Panc1 (cell line): ENCODE measurements at places on chromosomes 4 and X. TPM values are rescaled to one million over a fixed set of nuclear protein-coding genes. Genes with fewer than 3 reads are reported as not detected.

GRCh38 chrX:106951230-106951629 lies 31.0 kb downstream of the CLDN2 start:
- peaks cover 3% of the 10 kb centered on the region for H3K4me1 ChIP-seq
- H3K27ac ChIP-seq: no peak overlapping the region
- no peaks in the 10 kb centered on the region for H3K36me3 ChIP-seq
- no peak overlapping the region for H3K4me3 ChIP-seq
- H3K27me3 ChIP-seq: no peaks in the 10 kb centered on the region
- DNase-seq: no peak

DNA sequence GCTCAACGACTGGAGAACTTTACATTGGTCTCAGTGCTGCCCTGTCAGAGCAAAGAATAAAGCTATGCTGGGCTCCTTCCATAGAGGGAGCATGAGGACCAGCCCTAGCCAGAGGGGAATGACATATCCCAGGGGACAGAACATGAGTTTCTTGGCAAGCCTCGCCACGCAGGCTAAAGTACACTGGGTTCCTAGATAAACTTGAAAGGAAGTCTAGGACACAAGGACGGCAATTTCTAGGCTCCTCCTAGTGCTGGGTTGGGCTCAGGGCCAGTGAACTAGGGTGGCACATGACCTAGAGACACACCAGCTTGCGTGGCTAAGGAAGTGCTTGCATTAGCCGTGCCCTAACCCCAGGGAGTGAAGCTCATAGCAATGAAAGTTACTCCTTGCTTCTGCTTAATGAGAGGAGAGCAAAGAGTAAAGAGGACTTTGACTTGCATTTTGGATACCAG lies 141.0 kb downstream of the MAB21L2 start:
- no peaks in the 10 kb centered on the region for H3K4me1 ChIP-seq
- H3K27ac ChIP-seq: no peak overlapping the region
- H3K4me3 ChIP-seq: no peak overlapping the region
- H3K36me3 ChIP-seq: no peaks in the 10 kb centered on the region
- DNase-seq: no peak

DNA sequence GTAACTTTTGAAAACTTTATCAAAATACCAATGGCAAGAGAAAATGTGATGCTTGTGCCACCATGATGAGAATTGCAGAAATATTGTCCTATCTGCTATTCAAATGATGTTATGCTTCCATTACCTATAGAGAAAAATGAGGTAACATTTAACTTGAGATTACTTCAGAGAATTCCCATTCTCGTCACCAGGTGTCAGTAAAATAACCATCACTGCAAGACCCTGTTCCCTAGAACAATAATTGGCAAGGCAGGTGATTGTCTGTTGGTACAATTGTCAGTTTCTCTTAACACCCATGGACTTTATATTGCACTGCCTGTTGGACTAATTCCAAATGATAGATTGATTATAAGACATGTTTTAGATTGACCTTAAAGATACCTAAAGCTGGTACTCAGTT lies 179.9 kb downstream of the GABRG1 start:
- no peaks in the 10 kb centered on the region for H3K36me3 ChIP-seq
- no peak overlapping the region for H3K27ac ChIP-seq
- DNase-seq: no peak
- no peak overlapping the region for H3K4me3 ChIP-seq

DNA sequence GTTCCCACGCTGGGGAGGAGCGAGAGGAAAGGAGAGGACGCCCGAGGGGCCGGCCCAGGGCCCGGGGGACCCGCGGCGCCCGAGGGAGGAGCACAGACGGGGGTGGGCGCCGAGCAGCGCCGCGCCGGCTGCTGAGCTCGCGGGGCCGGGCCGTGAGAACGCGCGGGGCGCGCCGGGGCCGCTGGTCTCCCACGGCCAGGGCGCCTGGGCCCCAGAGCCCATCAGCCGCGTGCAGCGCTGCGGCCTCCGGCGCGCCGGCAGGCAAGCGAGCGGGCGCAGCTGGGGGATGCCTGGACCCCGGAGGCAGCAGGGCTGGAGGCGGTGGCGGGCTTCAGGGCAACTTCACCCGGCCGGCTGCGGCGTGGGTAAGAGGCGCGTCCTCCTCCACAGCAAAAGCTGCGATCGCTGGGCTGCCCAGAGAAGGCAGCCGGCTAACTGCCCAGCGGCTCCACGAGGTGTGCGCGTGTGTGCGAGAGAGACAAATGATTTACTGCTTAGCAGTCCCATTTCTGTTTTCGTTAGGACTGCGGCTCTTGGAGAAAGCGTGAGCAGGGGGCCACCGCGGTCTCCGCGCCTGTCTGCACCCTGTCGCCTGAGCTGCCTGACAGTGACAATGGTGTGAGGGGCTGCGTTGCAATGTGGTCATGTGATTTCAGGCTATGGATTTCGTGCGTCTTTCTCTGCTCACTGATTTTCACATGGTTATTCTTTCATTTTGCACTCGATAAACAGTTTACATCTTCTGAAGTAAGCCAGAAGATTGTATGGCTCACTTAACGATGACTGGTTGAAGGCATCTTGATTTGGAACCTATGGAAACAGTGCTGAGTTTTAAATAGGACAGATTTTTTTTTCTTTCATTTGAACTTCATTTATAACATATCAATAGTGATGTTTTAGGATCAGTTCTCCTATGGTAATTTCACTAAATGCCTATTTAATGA lies 1.2 kb downstream of the GUCY1A1 start:
- H3K27me3 ChIP-seq: peaks cover 7% of the 10 kb centered on the region; the same call in 1 of the 2 replicates
- no peak for DNase-seq
- H3K36me3 ChIP-seq: no peaks in the 10 kb centered on the region; the same call in 1 of the 2 replicates
- H3K4me1 ChIP-seq: no peaks in the 10 kb centered on the region

DNA sequence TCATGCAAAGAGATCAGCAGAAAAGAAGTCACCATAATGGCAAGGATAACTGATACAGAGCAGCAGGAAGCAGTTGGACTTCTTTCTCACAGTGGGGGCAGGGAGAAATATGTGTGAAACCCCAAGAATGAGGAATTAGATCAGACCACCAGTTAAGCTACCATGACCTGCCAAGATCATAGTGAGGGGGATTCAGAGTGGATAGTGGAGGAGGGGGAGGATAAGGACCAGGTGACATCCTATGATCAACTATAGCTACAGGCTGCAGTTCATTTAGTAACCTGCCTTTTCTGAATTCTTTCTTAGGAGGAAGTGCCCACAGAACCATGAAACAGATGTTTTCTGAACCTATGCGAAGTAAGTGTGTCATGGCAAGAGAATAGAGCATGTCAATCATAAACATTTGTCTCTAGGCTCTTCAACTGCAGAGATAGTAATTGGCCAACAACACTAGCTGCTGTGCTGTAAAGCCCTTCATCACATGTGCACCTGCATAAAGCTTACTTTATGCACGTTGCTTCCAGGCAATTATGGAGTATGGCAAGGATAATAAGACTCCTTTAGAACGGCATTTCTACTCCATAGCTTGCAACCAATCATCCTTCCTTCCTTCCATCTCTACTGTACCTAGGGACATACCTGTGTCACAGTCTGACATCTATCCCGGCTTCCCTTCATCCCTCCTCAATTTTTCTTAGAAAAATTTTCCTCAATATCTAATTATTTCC lies 329.7 kb downstream of the EPHA5 start:
- no peaks in the 10 kb centered on the region for H3K4me1 ChIP-seq
- no peak overlapping the region for H3K4me3 ChIP-seq
- DNase-seq: no peak
- no peaks in the 10 kb centered on the region for H3K27me3 ChIP-seq

GRCh38 chrX:69307756-69308155 lies 142.5 kb upstream of the PJA1 start:
- no peaks in the 10 kb centered on the region for H3K4me1 ChIP-seq
- no peaks in the 10 kb centered on the region for H3K27me3 ChIP-seq
- no peak overlapping the region for H3K4me3 ChIP-seq
- no peak overlapping the region for H3K27ac ChIP-seq
- H3K36me3 ChIP-seq: no peaks in the 10 kb centered on the region
- DNase-seq: no peak

- no peaks in the 10 kb centered on the region for H3K36me3 ChIP-seq
- DNase-seq: peak; percentile 39
- H3K27ac ChIP-seq: no peak overlapping the region
- H3K4me3 ChIP-seq: no peak overlapping the region
- no peaks in the 10 kb centered on the region for H3K4me1 ChIP-seq
- H3K27me3 ChIP-seq: no peaks in the 10 kb centered on the region
Measured at GRCh38 chr4:111283066-111283677, 660.3 kb upstream of the PITX2 start.

- DNase-seq: no peak
- H3K4me3 ChIP-seq: no peak overlapping the region
- no peak overlapping the region; the same call in 1 of the 2 replicates for H3K27ac ChIP-seq
- H3K36me3 ChIP-seq: peaks cover 38% of the 10 kb centered on the region
- H3K27me3 ChIP-seq: no peaks in the 10 kb centered on the region
Measured at GRCh38 chr4:7815981-7816380, 123.7 kb downstream of the AFAP1 start.

DNA sequence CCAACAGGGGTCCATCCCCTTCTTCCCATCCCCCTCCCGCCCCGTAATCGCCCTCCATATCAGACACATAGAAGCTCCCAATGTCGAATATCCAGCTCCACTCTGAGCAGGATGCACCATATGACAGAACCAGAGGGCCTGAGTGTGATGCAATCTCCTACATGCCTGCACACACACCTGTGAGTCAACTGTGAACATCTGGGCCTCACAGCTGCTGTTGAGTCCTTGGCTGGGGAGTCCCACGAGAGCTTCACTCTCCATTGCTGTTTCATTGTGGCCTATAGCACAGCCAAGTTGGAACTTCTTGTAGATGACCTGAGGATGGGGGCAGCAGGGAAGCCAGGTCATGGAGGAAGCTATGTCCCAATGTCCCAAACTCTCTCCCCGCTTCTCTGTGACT lies 8.2 kb downstream of the SLC38A5 start:
- H3K27ac ChIP-seq: no peak overlapping the region
- no peak for DNase-seq
- no peaks in the 10 kb centered on the region for H3K27me3 ChIP-seq
- H3K4me1 ChIP-seq: no peaks in the 10 kb centered on the region

GRCh38 chr4:38921151-38921550 lies 53.5 kb downstream of the FAM114A1 start:
- H3K36me3 ChIP-seq: no peaks in the 10 kb centered on the region
- H3K4me3 ChIP-seq: no peak overlapping the region
- no peak for DNase-seq
- H3K27me3 ChIP-seq: no peaks in the 10 kb centered on the region
- no peaks in the 10 kb centered on the region for H3K4me1 ChIP-seq
- no peak overlapping the region for H3K27ac ChIP-seq

GRCh38 chr4:71974681-71975080 lies 57.1 kb upstream of the NPFFR2 start:
- no peaks in the 10 kb centered on the region for H3K36me3 ChIP-seq
- no peaks in the 10 kb centered on the region for H3K4me1 ChIP-seq
- H3K4me3 ChIP-seq: no peak overlapping the region
- H3K27ac ChIP-seq: no peak overlapping the region
- no peaks in the 10 kb centered on the region for H3K27me3 ChIP-seq

GRCh38 chr4:3290889-3291321 lies 1.9 kb upstream of the RGS12 start:
- no peak overlapping the region for H3K4me3 ChIP-seq
- peaks cover 6% of the 10 kb centered on the region; the same call in 1 of the 2 replicates for H3K4me1 ChIP-seq
- no peak for DNase-seq
- H3K36me3 ChIP-seq: no peaks in the 10 kb centered on the region; the same call in 1 of the 2 replicates

- peaks cover 25% of the 10 kb centered on the region for H3K4me1 ChIP-seq
- no peak for DNase-seq
- H3K36me3 ChIP-seq: no peaks in the 10 kb centered on the region
- H3K4me3 ChIP-seq: no peak overlapping the region
- no peaks in the 10 kb centered on the region for H3K27me3 ChIP-seq
- no peak overlapping the region for H3K27ac ChIP-seq
Measured at GRCh38 chr4:147737623-147738022, 5.7 kb downstream of the ARHGAP10 start.

GRCh38 chr4:26611885-26612284 lies 28.0 kb downstream of the TBC1D19 start:
- DNase-seq: no peak
- H3K27ac ChIP-seq: no peak overlapping the region
- no peak overlapping the region for H3K4me3 ChIP-seq
- H3K36me3 ChIP-seq: no peaks in the 10 kb centered on the region

- H3K4me3 ChIP-seq: no peak overlapping the region
- no peaks in the 10 kb centered on the region for H3K4me1 ChIP-seq
- no peaks in the 10 kb centered on the region for H3K27me3 ChIP-seq
- no peaks in the 10 kb centered on the region for H3K36me3 ChIP-seq
- no peak for DNase-seq
Measured at GRCh38 chr4:156710365-156711192, 261.0 kb downstream of the PDGFC start.

- H3K4me3 ChIP-seq: no peak overlapping the region
- H3K27ac ChIP-seq: no peak overlapping the region
- no peaks in the 10 kb centered on the region for H3K4me1 ChIP-seq
- DNase-seq: no peak
Measured at GRCh38 chr4:52868133-52868532, 6.0 kb downstream of the RASL11B start.

- no peak overlapping the region for H3K4me3 ChIP-seq
- H3K36me3 ChIP-seq: no peaks in the 10 kb centered on the region
- H3K27ac ChIP-seq: peak overlapping the region; percentile 77; the same call in 1 of the 2 replicates
- peaks cover 9% of the 10 kb centered on the region for H3K4me1 ChIP-seq
- H3K27me3 ChIP-seq: no peaks in the 10 kb centered on the region
- no peak for DNase-seq
Measured at GRCh38 chr4:40199179-40199670, 2.4 kb downstream of the RHOH start.

DNA sequence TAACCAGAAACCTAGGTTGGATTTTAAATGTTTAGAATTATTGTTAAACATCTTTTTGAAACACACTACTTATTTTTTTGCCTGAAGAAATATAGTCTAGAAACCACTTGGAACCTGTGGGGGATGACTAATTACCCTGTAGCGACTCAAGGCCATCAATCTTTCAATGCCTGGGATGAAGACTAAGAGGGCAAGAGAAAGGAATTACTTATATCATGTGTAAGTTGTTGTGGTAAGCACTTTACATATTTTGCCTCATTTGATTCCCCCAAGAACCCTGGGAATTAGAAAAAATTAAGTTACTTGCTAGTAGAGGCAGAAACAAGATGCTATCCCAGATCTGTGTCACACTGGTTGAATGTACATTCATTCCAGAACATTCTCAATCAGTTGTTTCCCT lies 170.9 kb upstream of the GRIA3 start:
- no peak for DNase-seq
- no peaks in the 10 kb centered on the region for H3K36me3 ChIP-seq
- H3K27me3 ChIP-seq: no peaks in the 10 kb centered on the region

- H3K4me3 ChIP-seq: no peak overlapping the region
- no peak for DNase-seq
- no peak overlapping the region; the same call in 1 of the 2 replicates for H3K27ac ChIP-seq
- no peaks in the 10 kb centered on the region for H3K36me3 ChIP-seq
- H3K4me1 ChIP-seq: no peaks in the 10 kb centered on the region; the same call in 1 of the 2 replicates
Measured at GRCh38 chr4:30920043-30920442, 199.9 kb downstream of the PCDH7 start.

The SHROOM3 gene
- 7.2 TPM for total RNA-seq

The ABCG2 gene
- 63.3 TPM for total RNA-seq

The CAPN6 gene
- 0.08 TPM for total RNA-seq

The MAML3 gene
- 7.7 TPM for total RNA-seq

The MXRA5 gene
- total RNA-seq: 14.2 TPM

The ADAM29 gene
- total RNA-seq: not detected

The RNF128 gene
- total RNA-seq: 5.0 TPM

The TLR10 gene
- 0.05 TPM for total RNA-seq

The IRAK1 gene
- total RNA-seq: 432 TPM

The CFAP47 gene
- total RNA-seq: 0.05 TPM
